Activated CD8-positive, alpha-beta memory T cell treated with anti-CD3 and anti-CD28 coated beads, Interleukin-2, amount 50 U/mL, for 4 hours (primary cell): ENCODE measurements at places on chromosomes 7 and 10.

GRCh38 chr7:43656997-43657396 is 72.3 kb downstream of the COA1 start:
- DNase-seq: no peak

- no peak for DNase-seq
These were observed 5.0 kb downstream of the NRF1 start for GRCh38 chr7:129616530-129616929.

GRCh38 chr10:124650263-124650662 is 93.9 kb downstream of the FAM53B start:
- no peak for DNase-seq

DNA sequence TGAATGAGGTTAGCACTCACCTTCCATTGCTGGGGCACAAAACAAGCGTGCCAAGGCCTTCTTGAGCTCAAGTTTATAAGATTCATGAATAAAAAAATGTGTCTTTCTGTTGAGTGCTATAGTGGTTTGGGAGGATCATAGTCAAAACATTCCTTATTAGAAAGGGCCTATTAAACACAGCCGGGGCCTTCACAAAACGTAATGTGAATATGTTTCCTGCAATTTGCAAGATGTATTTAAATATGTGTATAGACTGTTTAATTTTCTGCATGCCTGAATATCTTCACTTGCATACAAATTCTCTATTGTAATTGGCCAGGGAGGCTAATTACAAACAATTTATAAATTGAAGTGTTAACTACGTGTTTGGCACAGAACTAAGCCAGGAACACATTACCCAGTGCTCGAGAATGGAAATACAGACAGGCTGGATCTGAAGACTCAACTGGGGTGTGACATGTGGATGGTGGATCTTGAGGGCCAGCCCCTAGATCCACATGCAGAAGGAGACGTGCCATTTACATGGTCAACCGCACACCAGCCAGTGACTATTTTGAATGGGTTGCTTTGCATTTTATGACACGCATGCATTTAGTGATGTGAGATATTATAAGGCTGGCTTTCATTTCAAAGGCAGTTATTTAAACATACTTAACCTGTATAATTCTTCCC is 31.3 kb downstream of the LYZL2 start:
- no peak for DNase-seq

- no peak for DNase-seq
These were observed 1.2 kb downstream of the EIF4H start for GRCh38 chr7:74175340-74175739.
